ENCODE measurements at places on chromosomes 3 and 15.
A peak's percentile ranks its signal among the peaks of the same experiment; 100 is the strongest.

DNA sequence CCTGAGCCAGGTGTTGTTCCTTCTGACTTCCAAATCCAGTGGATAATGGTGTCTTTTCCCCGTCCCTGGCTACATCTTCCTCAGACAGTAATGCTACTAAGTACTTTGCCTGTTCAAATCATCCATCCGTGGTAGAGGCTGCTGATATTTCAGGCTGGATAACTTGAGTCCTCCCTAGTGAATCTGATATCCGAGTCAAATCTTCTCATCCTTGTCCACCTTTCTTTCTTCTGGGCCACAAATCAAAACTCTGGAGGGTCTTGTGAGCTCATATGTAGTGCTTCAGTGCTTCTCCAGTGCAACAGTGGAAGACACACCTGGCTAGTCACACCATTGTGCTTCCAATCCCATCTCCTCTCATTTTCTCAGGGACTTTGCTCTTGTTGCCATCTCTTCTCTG is 11.2 kb downstream of the SH3GL3 start:
- no peak for DNase-seq

GRCh38 chr15:31342781-31343626 is 16.4 kb downstream of the KLF13 start:
- no peak for DNase-seq

- no peak for DNase-seq
Measured at GRCh38 chr15:77347197-77347596, 72.7 kb downstream of the PEAK1 start.

DNA sequence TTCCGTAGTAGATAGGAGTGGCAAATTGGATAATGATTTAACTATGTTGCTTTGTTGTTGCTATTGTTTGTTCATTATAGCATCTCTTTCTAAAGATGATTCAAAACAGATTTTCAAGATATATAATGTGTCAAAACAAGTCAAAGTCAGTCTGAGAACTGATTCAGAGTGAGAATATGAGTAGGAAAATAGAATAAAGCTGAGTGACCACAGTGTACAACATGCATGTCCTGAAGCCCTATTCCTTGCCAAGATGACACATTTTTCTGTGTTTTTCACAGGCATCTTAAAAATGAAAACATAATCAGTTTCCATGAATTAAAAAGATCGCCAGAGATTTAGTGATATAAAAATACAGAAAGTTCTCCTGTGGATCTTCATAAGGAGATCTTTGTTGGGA is 57.0 kb upstream of the THRB start:
- DNase-seq, result no peak

- no peak for DNase-seq
Measured at GRCh38 chr15:80487839-80488390, 83.7 kb downstream of the ARNT2 start.

DNA sequence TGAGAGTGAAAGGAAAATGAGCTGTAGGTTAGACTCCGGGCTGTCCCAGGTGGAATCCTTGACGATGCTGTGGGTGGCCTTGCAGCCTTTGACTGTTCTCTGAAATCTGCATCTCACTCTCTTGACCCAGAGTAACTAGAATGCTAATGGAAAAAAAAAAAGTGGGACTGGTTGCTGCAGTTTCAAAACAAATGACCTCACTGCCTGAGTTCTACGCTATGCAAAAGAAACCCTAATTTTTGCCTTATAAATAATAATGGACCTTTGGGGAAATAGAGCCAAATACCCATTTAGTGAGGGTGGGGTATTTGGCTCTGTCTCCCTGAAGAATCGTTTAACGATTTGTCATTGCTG is 309.7 kb upstream of the C2CD4B start:
- DNase-seq, result no peak

DNA sequence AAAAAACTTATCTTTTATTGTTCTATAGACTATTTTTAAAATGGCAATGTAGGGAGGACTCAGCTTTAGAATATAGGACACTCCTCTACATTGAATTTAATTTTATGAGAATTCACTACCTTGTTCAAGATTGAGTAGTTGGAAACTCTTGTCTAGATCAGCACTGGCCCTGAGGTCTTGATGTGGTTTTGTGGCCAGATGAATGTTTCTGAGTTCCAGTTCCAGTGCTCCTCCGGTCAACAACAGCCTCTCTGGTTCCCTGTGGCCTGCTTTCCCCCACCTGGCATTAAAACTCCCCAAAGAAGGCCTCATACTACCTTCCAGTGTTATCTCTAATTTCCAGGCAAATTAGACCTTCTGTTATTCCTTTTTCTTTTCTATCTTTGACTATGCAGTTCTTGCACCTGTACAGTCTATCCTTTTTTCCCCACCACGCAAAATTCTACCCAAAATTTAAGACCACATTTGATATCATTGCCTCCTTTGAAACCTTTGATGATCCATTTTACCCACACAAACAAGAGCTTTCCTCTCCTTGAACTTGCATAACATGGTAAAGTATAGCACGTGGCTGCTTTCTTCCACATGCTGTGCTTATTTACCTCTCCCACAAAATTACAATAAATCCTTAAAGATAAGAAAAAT is 9.6 kb upstream of the ANP32A start:
- DNase-seq, result no peak

DNA sequence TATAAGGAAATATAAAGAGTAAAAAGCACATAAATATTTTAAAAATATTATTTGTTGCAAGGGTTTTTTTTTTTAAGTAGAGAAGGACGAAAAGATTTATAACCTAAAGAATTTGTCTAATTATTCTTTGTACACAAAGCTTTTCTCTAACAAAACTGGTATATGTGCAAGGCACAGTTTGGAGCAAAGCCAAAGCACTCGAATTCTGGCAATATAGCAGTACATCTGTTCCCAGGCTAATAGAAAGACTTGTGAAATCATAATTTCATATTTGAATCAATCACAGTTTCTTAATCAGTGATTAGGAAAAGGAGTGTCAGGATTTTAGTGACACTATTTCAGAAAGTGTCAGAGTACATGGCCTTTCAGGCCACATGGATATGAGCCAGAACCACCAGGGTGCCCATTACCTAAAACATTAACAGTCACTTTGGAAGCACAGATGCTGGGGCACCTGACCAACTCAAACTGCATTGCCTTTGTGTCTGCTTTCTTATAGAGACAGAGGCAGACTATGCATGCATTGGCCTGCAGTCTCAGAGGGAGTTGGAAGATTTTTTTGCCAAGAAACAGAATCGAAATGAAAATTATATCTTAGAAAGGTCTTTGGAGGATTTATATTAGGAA is 651.8 kb upstream of the SGO1 start:
- DNase-seq, result peak; percentile 47

DNA sequence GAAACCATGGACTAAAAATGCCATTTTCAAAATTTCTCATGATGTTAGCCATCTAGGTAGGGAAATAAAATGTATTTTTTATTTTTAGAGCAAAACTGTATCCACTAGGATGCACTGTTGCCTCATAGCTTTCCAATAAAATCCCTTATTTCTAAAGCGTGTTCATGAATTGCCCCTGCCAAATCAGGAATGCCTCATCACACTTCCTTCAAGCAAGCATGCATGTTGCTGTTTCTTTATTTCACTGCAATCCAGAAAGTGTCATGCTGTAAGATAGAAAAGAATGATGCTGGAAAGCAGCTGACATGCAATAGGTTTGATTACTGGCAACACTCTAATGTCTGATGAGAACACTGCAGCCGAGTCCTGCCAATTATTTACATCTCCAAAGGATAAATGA is 239.5 kb downstream of the CHL1 start:
- peak; percentile 16 for DNase-seq

- no peak for DNase-seq
Measured at GRCh38 chr15:76108021-76108723, 48.4 kb downstream of the TMEM266 start.

DNA sequence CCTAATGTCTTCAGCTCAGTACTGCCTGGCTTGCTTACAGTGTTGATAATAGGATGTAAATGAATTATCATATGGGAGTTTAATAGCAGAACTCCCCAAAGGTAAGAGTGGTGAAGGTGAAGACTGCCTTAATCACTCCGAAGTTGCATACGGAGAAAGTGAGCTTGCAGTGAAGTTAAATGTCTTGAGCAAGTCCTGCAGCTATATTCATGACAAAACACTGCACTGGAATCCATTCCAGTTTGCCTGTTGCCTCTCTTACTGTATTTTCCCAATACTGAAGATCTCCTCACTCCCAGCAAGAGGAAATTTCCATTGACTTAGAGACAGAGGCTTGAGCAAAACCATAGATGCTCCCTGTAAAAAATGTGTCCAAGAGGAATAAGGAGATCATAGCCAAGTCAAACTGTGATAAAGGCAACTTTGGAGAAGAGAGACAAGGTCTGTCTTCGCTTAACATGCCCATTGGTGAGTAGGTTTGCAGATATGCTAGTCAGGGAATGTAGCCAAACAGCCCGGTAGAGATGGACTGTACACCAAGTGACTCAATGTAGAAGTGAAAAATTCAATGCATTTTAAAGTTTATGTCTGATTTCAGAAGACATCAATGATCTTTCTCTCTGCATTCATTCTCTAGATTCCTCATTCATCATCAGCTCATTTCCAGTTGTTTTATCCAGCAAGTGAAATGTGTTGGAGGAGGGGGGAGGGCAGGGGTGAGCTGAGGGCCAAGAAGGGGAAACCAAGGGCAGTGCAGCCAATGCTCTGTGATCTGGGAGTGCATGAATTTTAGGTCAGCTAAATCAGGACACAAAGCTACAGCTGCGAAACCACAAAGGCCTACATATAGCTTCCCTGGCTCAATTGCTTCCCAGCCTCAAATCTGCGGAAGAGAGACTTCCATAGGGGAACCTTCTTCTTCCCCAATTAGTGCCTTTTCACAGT is 667.1 kb upstream of the NR2F2 start:
- DNase-seq, result peak; percentile 59

- DNase-seq, result no peak
Measured at GRCh38 chr15:68417897-68418296, 14.1 kb downstream of the ITGA11 start.

DNA sequence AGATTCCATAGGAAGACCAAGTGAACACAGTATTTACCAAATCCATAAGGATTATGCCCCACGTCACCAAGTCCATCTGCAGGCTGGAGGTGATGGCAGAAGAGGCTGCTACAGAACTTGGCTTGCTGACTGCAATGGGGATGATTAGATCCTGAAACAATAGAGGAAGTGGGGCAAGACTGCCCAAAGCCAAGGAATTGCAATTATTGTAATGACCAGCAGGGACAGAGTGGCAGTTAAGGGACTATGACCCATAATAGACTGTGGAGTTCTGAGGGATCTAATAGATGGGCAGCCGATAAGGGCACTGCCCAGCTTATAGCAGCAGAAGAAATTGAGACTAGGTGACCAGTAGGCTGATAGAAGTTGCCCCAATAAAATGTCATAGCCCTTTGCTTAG is 108.4 kb downstream of the MINAR1 start:
- DNase-seq, result no peak

GRCh38 chr15:75182187-75183131 is 19.2 kb upstream of the C15orf39 start:
- peak; percentile 24 for DNase-seq

- no peak for DNase-seq
Measured at GRCh38 chr15:69577397-69577796, 124.8 kb downstream of the RPLP1 start.

DNA sequence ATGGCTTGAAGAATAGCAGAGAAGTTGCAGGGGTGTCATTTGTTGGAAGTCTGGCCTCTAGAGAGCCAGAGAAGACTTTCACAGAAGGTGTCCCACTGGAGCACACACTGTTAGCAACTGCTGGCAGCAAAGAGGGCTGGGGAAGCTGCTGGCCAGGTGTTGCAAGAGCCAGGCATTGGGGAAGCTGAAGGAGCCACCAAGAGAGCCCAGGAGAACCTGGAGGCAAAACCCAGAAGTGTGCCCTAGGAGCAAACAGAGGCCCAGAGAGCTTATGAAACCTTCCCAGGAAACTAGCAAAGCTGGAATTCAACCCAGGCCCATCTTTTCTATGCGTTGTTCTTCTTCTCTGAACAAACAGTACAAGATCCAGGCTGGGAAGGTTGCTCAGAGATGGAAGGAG is 132.7 kb upstream of the TRIM42 start:
- no peak for DNase-seq

- DNase-seq, result no peak
Measured at GRCh38 chr15:83380059-83380458, 67.1 kb upstream of the SH3GL3 start.

- no peak for DNase-seq
Measured at GRCh38 chr3:122662505-122662904, 18.1 kb upstream of the PARP14 start.

DNA sequence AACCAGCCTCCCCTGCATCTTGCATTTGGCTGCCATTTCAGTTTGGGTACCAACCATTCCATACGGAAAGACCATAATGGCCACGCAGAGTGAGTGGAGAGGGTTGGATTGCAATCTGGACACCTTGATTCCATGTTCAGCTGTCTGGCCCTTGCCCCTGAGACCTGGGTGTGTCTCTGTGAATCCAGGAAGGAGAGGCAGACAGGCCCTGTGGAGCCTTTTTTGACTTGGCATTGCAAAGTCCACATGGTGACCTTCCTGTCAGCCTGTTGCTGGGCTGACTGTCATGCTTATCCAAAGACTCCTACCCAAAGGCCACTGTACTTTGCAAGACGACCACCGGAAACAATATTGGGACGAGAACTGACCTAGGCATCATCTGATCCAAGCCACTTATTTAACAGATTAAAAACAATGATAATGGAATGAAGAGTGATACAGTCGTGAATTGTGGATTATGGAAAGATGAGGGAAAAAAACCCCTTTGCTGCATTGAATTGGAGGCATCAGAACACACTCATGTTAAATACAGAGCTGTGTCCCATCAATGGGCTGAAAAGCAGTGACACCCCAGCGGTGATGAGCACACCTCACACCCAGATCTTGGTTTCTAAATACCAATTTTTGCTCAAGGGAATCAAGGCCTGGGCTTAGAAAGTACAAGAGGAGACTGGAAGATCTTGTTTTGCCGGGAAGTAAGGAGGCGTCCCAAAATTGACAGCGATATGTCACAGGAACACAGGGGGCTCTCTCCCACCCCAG is 86.0 kb downstream of the LRRK1 start:
- DNase-seq, result no peak

- DNase-seq, result no peak
Measured at GRCh38 chr3:87442470-87442869, 166.1 kb upstream of the POU1F1 start.

GRCh38 chr3:107307205-107307604 is 70.0 kb upstream of the CCDC54 start:
- no peak for DNase-seq

GRCh38 chr15:70687482-70687881 is 75.9 kb downstream of the UACA start:
- no peak for DNase-seq

- DNase-seq, result no peak
Measured at GRCh38 chr3:12253516-12254343, 35.1 kb upstream of the PPARG start.

GRCh38 chr3:14680716-14681115 is 5.8 kb downstream of the C3orf20 start:
- no peak for DNase-seq

- no peak for DNase-seq
Measured at GRCh38 chr3:197292648-197293047, 5.8 kb downstream of the DLG1 start.

Measured in lung (tissue), 17 donors.